Left renal pelvis (tissue), 4 donors: ENCODE measurements at places on chromosomes 7 and 10. TPM values are rescaled to one million over a fixed set of nuclear protein-coding genes. Genes with fewer than 3 reads are reported as not detected.

The C10orf53 gene
- polyA plus RNA-seq = not detected

The DLX6 gene
- 0.08 TPM for polyA plus RNA-seq

The LBX1 gene
- polyA plus RNA-seq = not detected

DNA sequence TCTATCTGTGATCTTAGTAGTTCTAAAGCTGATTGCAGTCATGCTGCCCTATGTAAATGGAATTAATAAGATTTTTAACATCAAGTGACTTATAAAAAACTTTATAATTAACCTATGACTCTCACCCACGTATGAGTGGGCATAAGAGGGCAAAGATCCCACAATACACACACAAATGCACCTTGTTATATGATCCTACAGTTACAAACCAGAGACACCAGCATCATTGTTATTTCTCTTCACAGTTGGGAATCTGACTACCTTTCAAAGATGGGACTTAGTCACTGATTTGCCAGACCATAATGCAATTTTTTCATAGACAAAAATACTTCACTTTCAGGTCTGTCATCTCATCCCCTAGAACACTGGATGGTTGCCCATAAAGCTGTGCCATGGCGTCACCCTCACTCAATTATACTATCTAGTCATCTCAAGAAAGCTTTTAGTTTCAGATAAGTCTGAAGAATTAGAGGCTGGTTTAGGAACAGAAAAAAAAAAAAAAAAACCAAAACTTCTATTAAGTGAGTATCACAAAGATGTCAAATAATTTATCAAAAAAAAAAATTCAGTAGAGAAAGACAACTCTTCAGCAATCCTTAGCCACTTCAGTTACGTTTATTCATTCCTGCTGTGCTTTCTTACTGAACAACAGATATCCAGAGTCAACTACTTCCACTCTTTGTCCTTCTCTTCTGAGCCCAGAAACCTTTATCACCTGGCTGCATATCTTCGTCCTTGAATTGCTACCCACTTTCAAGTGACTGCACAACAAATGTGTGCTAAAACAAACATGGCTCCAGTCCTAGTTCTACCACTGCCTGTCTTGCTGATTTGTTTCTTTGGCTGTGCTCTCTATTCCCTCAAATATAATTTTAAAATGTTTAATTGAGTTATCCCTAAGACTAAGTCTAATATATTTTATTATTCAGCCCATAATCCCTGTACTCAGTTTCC lies 175.0 kb upstream of the CHRM2 start:
- DNase-seq = no peak

GRCh38 chr10:99656199-99657064 lies 2.9 kb upstream of the ENTPD7 start:
- DNase-seq = no peak

GRCh38 chr10:102444851-102445250 lies 6.5 kb downstream of the C10orf95 start:
- no peak for DNase-seq

DNA sequence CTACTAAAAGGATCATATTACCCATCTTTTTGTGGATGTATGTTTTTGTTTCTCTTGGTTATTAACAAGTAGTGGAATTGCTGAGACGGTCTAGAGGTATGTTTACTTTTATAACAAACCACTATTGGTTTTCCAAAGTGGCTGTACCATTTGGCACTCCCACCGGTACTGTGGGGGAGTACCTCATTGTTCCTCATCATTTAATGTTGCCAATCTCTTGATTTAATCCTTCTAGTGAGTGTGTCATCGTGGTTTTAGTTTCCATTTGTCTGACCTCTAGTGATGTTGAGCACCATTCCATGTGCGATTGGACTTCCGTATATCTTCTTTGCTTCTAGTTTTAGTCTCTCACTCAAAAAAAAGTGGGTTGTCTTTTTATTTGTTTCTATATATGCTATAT lies 50.4 kb downstream of the RBM33 start:
- no peak for DNase-seq

GRCh38 chr10:98460837-98461499 lies 14.2 kb upstream of the HPS1 start:
- DNase-seq = no peak

GRCh38 chr10:127354255-127354654 lies 157.9 kb upstream of the INSYN2A start:
- DNase-seq = no peak
